CD8-positive, alpha-beta memory T cell (primary cell): ENCODE measurements at places on chromosomes 2 and 18.

DNA sequence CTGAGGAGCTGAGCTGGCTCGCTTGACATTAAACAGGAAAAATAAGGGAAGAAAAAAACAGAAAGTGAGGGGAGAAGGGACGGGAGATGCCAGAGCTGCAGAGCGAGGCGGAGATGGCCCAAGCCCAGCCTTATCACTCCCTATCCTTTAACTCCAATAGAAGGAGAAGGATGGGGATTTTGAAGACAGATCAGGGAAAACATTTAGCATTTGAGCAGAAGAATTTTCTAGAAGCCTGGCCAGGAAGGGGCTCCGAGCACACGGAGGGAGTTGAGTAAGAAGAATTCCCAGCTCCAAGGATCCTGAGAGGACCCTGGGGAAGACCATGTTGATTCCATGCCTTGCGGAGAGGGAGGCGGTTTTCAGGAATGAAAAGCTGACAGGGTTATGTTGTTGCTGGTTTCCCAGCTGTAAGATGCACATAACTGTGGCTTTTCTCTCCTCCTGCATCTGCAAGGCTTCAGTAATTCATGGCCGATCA is 35.6 kb downstream of the TWIST2 start:
- no peak for DNase-seq
- H3K4me1 ChIP-seq, result no peaks in the 10 kb centered on the region
- no peaks in the 10 kb centered on the region for H3K36me3 ChIP-seq
- H3K27me3 ChIP-seq, result no peaks in the 10 kb centered on the region

DNA sequence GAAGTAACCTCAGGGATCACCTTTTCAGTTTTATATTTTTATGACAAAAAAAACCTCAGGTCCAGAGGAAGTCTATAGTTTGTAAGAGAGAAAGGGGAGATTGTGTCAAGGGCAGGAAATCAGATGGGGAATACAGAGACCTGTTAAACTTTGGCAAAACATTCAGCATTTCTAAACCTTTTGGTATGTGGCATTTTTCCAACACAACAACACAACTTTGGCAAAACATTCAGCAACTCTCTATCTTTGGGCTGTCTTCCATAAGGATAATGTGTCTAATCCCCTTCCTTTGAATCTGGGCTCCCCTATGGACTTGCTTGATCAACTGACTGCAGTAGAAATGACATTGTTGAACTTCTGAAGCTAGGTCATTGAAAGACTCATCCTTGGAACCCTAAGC is 220.6 kb upstream of the CCDC68 start:
- H3K36me3 ChIP-seq, result no peaks in the 10 kb centered on the region
- no peak for DNase-seq
- H3K27me3 ChIP-seq, result no peaks in the 10 kb centered on the region
- H3K27ac ChIP-seq, result no peak overlapping the region
- H3K4me3 ChIP-seq, result no peak overlapping the region

GRCh38 chr18:79857082-79857671 is 59.4 kb downstream of the KCNG2 start:
- no peak for DNase-seq
- no peaks in the 10 kb centered on the region for H3K27me3 ChIP-seq
- peaks cover 4% of the 10 kb centered on the region for H3K4me1 ChIP-seq
- no peak overlapping the region for H3K27ac ChIP-seq
- H3K36me3 ChIP-seq, result no peaks in the 10 kb centered on the region
- no peak overlapping the region for H3K4me3 ChIP-seq

DNA sequence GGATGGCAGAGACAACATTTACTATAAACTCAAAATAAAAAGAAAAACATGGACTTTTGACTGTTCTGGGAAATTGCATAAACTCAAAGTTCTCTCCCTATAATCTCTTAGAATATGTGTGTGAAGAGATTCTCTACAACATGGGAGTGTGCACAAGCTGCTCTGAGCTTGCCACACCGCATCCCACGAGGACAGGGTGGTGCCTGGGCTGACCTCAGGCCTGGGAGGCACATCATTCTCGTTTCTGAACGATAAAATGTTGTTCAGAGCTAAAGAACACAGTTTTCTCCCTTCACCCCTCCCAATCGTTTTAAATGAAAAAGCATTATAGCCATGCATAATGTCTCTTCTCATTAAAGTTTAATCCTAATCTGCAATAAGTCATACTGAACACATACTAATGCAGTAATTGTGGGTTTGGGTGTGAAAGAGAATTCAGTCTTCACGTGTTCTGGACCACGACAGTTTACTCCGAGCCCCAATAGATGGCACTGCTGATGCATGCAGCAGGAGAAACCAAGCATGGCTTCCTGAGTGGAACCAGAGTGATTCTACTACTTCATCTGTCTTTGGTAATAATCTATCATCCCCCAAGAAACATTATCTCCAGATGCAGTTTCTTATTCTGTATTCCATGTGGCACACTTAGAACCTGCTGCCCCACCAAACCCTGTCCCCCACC is 46.9 kb upstream of the LAMA1 start:
- H3K4me1 ChIP-seq, result no peaks in the 10 kb centered on the region
- H3K4me3 ChIP-seq, result no peak overlapping the region
- no peaks in the 10 kb centered on the region for H3K36me3 ChIP-seq
- no peaks in the 10 kb centered on the region for H3K27me3 ChIP-seq

- H3K27ac ChIP-seq, result no peak overlapping the region
- no peaks in the 10 kb centered on the region for H3K27me3 ChIP-seq
- H3K36me3 ChIP-seq, result no peaks in the 10 kb centered on the region
Measured at GRCh38 chr2:82498777-82499443, 1960.2 kb downstream of the SUCLG1 start.

GRCh38 chr2:237998530-237998929 is 31.7 kb downstream of the UBE2F start:
- H3K27ac ChIP-seq, result no peak overlapping the region
- H3K27me3 ChIP-seq, result no peaks in the 10 kb centered on the region
- H3K36me3 ChIP-seq, result no peaks in the 10 kb centered on the region
- peaks cover 18% of the 10 kb centered on the region for H3K4me1 ChIP-seq

DNA sequence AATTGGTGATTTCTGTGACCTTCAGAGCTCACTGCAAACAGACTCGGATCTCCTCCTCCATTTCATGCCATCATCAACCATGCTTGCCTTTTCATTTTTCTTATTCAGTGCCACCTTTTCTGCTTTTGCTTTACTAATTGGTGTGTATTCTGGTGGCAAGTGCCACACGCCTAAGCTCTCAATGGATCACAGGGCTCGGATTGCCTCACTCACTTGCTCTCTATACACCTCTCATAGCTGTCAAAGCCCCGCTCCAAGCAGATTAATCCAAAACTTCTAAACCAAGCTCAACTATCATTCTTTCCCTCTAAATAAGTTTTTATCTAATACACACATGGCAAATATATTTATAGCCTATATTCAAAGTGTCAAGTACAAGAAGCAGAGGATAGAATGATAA is 86.4 kb downstream of the PLEKHM3 start:
- DNase-seq, result no peak
- no peaks in the 10 kb centered on the region for H3K27me3 ChIP-seq
- H3K4me3 ChIP-seq, result no peak overlapping the region
- no peaks in the 10 kb centered on the region for H3K36me3 ChIP-seq

GRCh38 chr2:59528525-59528924 is 1024.9 kb downstream of the BCL11A start:
- no peak for DNase-seq
- no peak overlapping the region for H3K4me3 ChIP-seq
- no peak overlapping the region for H3K27ac ChIP-seq
- H3K4me1 ChIP-seq, result no peaks in the 10 kb centered on the region
- H3K36me3 ChIP-seq, result no peaks in the 10 kb centered on the region
- no peaks in the 10 kb centered on the region for H3K27me3 ChIP-seq

- no peak for DNase-seq
- H3K27me3 ChIP-seq, result no peaks in the 10 kb centered on the region
- no peak overlapping the region for H3K27ac ChIP-seq
- H3K36me3 ChIP-seq, result no peaks in the 10 kb centered on the region
Measured at GRCh38 chr18:50091509-50092244, 103.3 kb downstream of the MYO5B start.

- H3K4me1 ChIP-seq, result peaks cover 10% of the 10 kb centered on the region
- DNase-seq, result no peak
- H3K4me3 ChIP-seq, result no peak overlapping the region
Measured at GRCh38 chr18:2515908-2516625, 55.2 kb downstream of the METTL4 start.

DNA sequence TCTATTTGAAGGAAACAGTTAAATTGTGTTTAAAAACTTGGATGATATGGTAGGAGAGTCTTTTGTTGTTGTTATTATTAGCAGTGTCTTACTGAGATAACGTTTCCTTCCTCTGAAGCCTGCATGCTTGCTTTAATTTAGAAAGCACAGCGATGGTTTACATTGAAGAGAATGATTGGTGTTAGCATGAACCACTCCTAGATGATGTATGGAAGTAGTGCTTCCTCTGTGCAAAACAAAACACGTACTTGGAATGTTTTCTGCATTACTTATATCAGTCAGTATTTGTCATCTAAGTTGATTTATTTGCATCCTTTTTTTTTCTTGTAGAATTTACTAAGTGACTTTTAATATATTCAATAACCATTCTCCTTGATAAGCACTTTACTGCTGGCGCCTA is 89.0 kb downstream of the UGGT1 start:
- DNase-seq, result no peak
- no peaks in the 10 kb centered on the region for H3K27me3 ChIP-seq
- H3K27ac ChIP-seq, result no peak overlapping the region

DNA sequence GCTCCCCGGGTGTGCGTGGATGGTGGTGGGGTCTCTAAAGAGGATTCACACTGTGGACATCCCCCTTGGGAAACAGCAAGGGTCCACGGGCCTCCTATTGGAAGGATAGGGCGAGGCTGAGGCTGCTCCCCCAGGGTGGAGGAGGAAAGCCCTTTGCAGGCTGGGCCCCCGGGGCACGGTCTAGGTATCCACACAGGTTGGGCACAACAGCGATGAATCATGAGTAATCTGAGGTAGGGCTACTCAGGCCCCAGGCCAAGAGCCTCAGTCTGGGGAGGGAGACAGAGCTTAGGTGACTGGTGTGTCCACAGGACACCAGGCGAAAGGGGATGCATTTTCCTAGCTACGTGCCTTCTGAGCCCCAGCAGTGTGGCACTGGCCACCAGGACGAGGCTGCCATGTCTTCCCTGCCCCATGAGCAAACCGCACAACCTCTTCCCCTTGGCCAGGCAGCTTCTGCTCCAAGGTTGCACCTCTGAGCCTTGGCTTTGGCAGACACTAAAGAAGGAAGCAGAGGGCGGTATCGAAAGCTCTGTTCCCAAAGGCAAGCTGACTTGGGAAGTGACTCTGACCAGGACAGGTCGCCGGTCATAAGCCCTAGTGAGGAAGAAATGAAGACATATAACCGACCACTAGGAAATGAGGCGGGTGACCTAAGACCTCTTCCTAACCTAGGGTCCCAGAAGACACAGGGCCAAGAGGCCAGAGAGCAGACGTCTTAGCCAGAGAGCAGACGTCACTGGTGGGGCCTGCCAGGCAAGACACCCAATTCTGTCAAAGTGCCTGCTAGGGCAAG is 14.6 kb upstream of the SEMA4C start:
- no peak for DNase-seq
- H3K27ac ChIP-seq, result no peak overlapping the region
- H3K36me3 ChIP-seq, result no peaks in the 10 kb centered on the region
- peaks cover 16% of the 10 kb centered on the region for H3K4me1 ChIP-seq

DNA sequence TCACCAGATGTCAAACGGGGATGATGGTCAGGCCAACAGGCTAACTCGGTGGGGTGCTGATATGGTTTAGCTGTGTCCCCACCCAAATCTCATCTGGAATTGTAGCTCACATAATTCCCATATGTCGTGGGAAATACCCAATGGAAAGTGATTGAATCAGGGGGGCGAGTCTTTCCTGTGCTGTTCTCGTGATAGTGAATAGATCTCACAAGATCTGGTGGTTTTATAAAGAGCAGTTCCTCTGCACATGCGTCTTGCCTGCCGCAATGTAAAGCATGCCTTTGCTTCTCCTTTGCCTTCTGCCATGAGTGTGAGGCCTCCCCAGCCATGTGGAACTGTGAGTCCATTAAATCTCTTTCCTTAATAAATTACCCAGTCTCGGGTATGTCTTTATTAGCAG is 74.4 kb upstream of the YWHAQ start:
- no peak overlapping the region for H3K27ac ChIP-seq
- H3K27me3 ChIP-seq, result no peaks in the 10 kb centered on the region
- peaks cover 26% of the 10 kb centered on the region for H3K4me1 ChIP-seq
- no peak for DNase-seq
- no peak overlapping the region for H3K4me3 ChIP-seq

- no peaks in the 10 kb centered on the region for H3K4me1 ChIP-seq
- no peaks in the 10 kb centered on the region for H3K27me3 ChIP-seq
- H3K36me3 ChIP-seq, result no peaks in the 10 kb centered on the region
- H3K4me3 ChIP-seq, result no peak overlapping the region
- no peak for DNase-seq
- no peak overlapping the region for H3K27ac ChIP-seq
Measured at GRCh38 chr2:79792090-79792489, 279.2 kb downstream of the CTNNA2 start.

- H3K36me3 ChIP-seq, result no peaks in the 10 kb centered on the region
- peaks cover 21% of the 10 kb centered on the region for H3K27me3 ChIP-seq
- H3K4me3 ChIP-seq, result no peak overlapping the region
- no peak for DNase-seq
Measured at GRCh38 chr2:42794271-42795046, 2.1 kb upstream of the HAAO start.

DNA sequence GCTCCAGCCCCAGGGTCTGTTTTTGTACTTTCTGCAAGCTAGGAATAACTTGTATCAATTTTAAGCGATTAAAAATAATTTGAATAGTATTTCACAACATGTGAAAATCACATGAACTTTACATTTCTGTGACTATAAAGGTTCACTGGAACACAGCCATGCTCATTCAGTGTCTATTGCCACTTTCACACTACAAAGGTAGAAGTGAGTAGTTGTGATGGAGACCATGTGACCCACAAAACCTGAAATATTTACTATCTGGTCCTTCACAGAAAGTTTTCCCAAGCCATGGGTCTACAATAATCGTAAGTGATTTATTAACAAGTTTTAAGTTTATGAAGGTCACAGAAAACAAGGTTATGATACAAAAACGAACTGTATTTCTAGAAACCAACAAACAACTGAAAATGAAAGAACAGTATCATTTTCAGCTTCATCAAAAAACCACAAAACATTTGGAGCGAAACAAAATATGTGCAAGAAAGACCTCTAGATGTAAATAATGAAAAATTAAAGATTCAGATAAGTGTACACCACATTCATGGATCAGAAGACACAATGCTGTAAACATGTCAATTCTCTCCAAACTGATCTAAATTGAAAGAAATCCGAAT is 68.9 kb upstream of the DNER start:
- peaks cover 26% of the 10 kb centered on the region for H3K36me3 ChIP-seq
- H3K4me1 ChIP-seq, result no peaks in the 10 kb centered on the region
- H3K27ac ChIP-seq, result no peak overlapping the region
- no peak for DNase-seq
- H3K4me3 ChIP-seq, result no peak overlapping the region
- no peaks in the 10 kb centered on the region for H3K27me3 ChIP-seq

- no peak overlapping the region for H3K27ac ChIP-seq
- no peaks in the 10 kb centered on the region for H3K36me3 ChIP-seq
- no peak for DNase-seq
- H3K4me3 ChIP-seq, result no peak overlapping the region
Measured at GRCh38 chr18:61921621-61922235, 28.9 kb upstream of the RNF152 start.

GRCh38 chr2:8525582-8526402 is 156.1 kb upstream of the ID2 start:
- H3K4me3 ChIP-seq, result no peak overlapping the region
- no peaks in the 10 kb centered on the region for H3K27me3 ChIP-seq
- DNase-seq, result no peak
- H3K36me3 ChIP-seq, result no peaks in the 10 kb centered on the region

GRCh38 chr2:182416191-182416590 is 10.6 kb downstream of the PDE1A start:
- no peaks in the 10 kb centered on the region for H3K27me3 ChIP-seq
- no peak overlapping the region for H3K27ac ChIP-seq
- no peaks in the 10 kb centered on the region for H3K36me3 ChIP-seq
- no peaks in the 10 kb centered on the region for H3K4me1 ChIP-seq
- no peak overlapping the region for H3K4me3 ChIP-seq
- DNase-seq, result no peak
